Activated naive CD8-positive, alpha-beta T cell treated with anti-CD3 and anti-CD28 coated beads, Interleukin-2, amount 10 ng/mL, durations not matched to agents 7 days and 5 days (primary cell): ENCODE measurements at places on chromosomes 7 and 10.

DNA sequence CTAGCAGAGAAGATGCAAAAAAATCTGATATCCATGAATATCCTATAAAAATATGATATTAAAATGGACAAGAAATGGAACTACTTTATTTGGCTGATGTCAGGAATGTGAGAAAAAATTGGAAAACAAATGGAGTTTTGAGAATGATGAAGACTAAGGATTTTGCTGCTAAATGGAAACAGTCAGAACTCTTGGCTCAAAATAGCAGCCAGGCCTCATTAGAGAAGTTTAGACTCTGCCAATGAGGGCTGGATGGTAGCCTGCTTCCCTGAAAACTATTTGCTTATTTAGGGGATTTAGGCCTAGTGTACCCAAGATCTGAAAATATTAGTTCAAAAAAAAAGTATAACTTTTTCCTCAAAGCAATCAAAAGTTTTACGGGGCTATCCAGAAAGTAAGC lies 458.5 kb downstream of the TFEC start:
- no peak for DNase-seq

DNA sequence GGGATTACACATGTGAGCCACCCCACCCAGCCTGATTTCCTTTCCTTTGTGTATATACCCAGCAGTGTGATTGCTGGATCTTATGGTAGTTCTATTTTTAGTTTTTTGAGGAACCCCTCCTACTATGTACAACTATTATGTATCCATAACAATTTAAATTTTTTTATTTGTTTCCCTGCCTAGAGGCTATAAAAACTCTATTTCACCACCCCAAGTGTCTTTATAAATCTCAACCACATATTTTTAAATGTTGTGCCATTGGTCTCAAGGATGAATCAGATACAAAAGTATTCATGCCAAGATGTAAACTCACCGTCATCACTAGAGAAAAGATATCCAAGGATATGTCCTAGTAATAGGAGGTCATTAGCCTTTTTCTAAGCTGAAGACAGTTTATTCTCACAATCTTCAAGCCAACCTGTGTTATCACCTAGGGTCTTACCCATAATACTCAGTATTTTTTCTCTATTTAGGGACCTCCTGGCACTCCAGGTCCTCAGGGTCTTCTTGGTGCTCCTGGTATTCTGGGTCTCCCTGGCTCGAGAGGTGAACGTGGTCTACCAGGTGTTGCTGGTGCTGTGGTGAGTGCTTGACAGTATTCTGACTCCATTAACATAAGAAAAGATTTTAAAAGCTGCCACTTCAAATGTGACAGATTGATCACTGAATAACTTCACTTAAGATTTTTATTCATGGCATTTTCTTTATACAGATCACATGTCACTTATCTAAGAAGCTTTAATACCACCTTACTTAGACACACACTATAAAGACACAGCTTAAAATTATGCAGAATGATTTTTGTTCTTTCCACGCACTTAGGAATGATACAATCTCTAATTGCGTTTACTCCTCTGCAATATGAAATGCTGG lies 29.4 kb downstream of the COL1A2 start:
- no peak for DNase-seq

- no peak for DNase-seq
These were observed 88.1 kb downstream of the SEMA3C start for GRCh38 chr7:80830584-80831285.

DNA sequence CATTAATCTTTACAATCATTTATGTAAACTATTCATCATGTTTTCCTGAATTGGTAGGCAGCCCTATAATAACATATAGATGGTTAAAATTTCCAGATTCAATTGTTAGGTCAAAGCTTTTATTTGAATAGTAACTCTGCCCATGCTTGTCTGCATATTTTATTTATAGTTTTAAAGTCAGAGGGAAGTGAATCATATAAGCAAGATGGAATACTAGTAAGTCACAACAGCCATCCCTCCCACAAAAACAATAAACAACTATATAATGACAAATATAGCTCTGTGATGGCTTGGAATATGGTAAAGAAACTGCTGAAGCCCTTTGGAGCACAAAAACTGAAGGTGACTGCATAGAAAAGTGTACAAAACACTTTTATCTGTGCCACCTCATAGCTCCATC lies 156.3 kb upstream of the TMEM106B start:
- no peak for DNase-seq

- DNase-seq, result no peak
These were observed 282.3 kb downstream of the GATA3 start for GRCh38 chr10:8336629-8337331.

DNA sequence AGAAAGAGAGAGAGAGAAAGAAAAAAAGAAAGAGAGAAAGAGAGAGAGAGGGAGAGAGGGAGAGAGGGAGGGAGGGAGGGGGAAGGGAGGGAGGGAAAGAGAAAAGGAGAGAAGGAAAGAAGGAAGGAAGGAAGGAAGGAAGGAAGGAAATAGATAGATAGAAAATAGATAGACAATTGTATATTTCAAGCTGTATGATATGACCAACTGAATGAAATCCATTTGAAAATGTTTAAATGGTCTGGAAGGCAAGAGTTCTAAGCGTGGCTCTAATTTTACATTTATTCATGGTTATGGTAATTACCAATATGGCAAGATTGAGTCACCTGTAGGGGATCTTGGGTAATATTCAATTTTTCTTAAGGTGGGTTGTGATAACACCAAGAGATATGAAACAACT lies 24.4 kb upstream of the CTAGE4 start:
- DNase-seq, result no peak

- DNase-seq, result no peak
These were observed 211.6 kb downstream of the NEBL start for GRCh38 chr10:20685462-20685861.

DNA sequence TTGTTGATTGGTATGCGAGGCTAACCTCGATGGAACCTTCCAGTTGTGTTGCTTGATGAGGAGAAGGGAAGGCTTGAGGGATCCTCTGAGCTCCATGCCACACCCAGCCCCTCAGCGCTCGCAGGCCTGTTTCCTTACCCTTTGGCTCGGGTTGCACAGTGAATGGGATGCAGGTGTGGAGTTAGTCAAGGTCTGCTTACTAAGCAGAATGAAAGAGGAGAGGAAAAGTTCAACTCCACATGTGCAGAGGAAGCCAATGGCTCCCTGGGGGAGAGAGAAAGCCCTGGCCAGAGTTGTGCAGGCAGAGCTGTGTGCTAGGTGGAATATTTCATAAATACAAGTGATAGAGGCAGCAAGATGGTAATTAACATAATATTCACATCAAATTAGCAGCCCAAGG lies 85.5 kb downstream of the JCAD start:
- DNase-seq, result no peak

- DNase-seq, result no peak
These were observed 798.3 kb downstream of the NXPH1 start for GRCh38 chr7:9231630-9232121.

- no peak for DNase-seq
These were observed 297.1 kb downstream of the GALNT17 start for GRCh38 chr7:71429083-71429482.

DNA sequence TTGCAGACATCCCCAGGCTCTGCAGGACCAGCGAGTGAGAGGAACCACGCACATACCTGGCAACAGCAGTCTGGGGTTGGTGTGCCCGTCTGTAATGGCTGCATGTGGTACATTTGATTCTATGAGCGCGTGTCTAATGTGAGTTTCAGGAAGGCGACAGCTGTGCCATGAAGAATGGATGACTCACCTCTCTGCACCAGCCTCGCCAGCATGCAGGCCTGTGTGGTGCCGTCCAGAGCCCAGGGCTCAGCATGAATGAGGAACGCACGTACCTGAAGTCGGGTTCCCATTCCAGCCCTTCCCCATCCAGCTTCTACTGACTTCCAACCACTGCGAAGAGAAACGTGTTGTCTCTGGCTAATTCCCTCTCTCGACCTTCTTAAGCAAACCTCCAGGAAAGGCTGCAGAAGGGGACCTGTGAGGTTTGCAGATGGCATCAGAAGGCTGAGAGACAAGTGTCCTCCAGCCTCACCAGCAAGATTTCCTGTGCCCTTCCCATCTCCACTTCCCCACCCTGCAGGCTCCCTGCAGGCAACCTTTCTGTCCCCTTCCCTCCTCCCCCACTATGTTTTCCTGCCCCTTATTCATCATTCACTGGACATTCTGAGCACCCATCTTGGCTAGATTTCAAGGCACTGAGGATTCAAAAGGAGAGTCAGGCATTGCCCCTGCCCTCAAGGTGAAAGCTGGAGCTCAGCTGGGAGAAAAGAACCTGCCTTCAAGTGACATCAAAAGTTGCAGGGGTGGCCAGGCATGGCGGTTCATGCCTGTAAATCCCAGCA lies 54.3 kb downstream of the ASB13 start:
- no peak for DNase-seq

DNA sequence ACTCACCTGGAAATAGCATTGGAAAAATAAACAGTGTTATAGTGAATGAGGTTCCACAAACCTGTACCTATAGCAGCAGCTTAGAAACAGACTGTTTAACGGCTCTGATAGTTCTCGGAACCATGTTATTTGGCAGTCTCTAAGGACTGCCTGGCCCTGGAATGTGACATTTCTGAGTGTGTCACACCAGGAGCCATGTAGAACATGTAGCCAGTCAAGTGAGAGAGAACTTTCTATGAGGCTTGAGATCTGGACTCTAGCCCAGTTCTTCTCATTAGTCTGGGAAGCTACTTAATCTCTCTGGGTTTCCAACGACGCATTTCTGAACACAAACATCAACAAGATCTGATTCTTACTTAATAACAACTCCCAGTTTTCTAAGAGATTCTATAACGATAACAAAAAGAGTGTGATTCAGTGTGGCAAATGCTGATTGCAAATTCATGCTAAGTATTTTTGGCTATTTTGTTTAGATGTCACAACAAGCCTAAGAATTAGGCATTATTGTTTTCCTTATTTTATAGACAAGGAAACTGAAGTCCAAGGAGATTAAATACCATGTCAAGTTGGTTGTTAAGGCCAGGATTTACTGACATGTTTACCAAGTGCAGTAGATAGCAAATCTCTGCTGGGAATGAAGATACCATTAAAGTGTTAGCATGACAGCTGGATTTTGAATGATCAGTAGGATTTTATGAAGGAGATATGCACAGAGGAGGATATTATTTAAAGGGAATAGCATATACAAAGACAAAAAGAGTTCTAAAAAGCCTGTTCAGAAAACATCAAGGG lies 47.2 kb downstream of the APBB1IP start:
- no peak for DNase-seq

DNA sequence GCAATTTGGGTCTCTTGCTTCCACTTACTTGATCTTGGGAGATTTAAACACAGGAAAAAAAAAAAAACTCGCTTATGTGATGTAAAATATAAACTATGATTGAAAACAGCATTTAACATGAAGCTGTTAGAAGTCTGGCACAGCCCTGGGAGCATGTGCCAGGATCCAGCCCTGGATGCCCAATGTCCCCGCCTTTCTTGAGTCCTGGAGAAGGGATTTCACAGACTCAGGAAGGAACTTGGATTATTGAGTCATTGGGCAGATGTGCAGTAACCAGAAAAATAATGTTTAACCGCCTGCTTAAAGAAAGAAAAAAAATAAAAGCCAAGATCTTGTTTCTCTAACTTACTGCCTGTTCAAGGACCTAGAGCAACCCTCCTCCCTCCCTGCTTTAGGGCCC lies 3.7 kb upstream of the JCAD start:
- no peak for DNase-seq

GRCh38 chr10:50063100-50063499 lies 4.7 kb upstream of the WASHC2A start:
- no peak for DNase-seq

GRCh38 chr10:29372920-29373319 lies 84.0 kb downstream of the LYZL1 start:
- no peak for DNase-seq

- no peak for DNase-seq
These were observed 32.1 kb downstream of the UMAD1 start for GRCh38 chr7:7672545-7673239.

- no peak for DNase-seq
These were observed 98.7 kb downstream of the RALA start for GRCh38 chr7:39721919-39722597.

DNA sequence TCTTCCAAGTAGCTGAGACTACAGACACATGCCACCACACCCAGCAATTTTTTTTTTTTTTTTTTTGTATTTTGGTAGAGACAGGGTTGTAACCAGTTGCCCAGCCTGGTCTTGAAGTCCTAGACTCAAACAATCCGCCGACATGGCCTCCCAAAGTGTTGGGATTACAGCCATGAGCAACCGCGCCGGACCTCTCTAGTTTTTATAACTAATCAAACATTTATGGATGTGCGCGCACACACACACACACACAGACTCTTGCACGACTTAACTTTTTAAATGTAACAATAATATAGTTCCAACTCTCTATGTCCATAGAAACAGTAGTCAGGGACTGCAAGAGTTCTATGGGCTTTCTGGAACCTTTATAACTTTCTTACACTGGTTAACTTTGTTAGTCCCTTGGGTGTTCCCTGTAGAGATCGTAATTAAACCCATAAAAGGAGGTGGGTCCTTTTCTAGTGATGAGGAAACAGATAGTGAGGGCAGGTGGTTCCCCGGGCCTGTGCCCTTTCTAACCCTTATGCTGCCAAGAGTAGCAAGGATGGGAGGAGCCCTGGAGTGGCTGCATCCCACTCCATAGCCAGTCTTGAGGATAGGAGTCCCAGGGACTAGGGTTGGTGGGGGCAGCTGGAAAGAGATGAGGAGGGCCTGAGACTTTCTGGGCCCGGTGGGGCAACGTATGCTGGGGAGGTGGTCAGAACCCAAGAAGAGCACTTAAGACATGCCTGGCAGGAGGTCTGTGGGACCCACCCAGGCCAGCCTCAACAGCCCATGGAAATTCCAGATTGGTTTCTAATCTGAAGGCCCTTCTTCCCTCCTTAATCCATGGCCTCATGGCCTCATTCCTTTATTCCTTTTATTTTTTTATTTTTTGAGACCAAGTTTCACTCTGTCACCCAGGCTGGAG lies 8.6 kb downstream of the MARVELD1 start:
- no peak for DNase-seq

- no peak for DNase-seq
These were observed 18.7 kb downstream of the FAM25A start for GRCh38 chr10:87038786-87039185.

DNA sequence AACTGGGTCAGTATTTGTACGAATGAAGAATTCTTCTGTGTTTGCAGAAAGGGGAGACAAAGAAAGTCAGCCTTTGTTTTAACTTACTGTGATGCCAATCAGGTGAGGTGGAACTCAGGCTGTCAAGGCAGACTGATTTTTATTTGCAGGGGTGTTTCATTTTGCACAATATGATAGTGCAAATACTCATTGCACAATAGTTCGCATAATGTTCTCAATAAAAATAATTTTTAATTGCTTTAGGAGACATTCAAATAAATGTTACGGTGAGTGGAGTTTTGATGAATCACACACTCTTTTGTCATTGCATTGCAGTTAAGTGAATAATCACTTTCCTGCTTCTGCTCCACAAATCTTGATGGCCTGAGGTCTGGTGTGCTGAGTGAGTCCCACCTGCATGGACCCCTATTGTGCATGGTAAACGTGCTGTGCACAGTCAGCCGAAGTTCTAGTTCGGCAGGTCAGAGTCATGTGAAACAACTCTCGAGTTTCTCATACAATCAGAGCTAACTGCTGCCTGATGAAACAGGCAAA lies 141.3 kb upstream of the FZD8 start:
- DNase-seq, result no peak

- DNase-seq, result no peak
These were observed 538.5 kb downstream of the INHBA start for GRCh38 chr7:41164440-41164839.
